ENCODE measurements at places on chromosomes 11 and 22.

DNA sequence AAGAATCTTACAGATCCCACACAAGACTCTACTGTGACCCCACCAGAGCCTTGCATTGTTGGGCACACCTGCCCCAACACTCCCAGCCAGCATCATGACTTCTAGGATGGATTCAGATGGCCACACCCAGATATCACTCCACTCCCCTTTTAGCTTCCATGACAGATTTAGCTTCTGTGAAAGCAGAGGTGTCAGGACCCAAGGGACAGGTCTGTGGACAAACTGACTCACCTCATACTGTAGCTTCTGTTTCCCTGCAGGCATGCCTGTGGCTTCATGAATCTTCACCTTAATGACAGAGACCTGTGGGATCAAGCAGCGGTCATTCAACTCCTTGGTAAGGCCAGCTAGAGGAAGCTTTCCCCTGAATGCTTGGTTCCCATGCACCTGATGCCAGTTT lies 8.5 kb upstream of the TBC1D10A start:
- no peak for DNase-seq

- no peak for DNase-seq
Measured at GRCh38 chr11:119608781-119609180, 120.2 kb downstream of the NECTIN1 start.

- DNase-seq, result no peak
Measured at GRCh38 chr11:91876746-91877145, 347.9 kb upstream of the FAT3 start.

DNA sequence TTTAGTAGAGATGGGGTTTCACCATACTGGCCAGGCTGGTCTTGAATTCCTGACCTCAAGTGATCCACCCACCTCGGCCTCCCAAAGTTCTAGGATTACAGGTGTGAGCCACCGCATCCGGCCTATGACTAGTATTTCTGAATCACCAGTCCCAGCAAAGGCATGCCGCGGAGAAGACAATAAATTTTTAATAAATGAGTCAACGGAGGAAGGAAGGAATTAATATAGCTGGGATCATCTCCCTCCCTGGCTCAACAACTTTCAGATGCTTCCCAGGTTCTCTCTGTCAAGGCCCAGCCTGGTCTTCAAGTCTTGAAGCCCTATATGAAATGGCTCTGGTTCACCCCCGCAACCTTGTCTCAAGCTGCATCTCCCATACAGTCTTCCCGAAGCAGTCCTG lies 45.7 kb downstream of the CYTH4 start:
- peak; percentile 59 for DNase-seq

- no peak for DNase-seq
Measured at GRCh38 chr22:48761546-48761945, 1066.1 kb downstream of the BRD1 start.

- no peak for DNase-seq
Measured at GRCh38 chr11:15307619-15308024, 192.9 kb downstream of the INSC start.

GRCh38 chr11:3666023-3666530 lies 5.1 kb downstream of the CHRNA10 start:
- no peak for DNase-seq
